CD8-positive, alpha-beta memory T cell (primary cell): ENCODE measurements at places on chromosomes 12 and 14. TPM values are rescaled to one million over a fixed set of nuclear protein-coding genes. Genes with fewer than 3 reads are reported as not detected.
A peak's percentile ranks its signal among the peaks of the same experiment; 100 is the strongest.

The NUDT4 gene
- total RNA-seq: 86.9 TPM

GRCh38 chr12:47152095-47152494, 72.3 kb upstream of the AMIGO2 start:
- no peak for DNase-seq

The NELL2 gene
- total RNA-seq: 67.0 TPM

- DNase-seq: peak; percentile 84
Observed at GRCh38 chr12:48183091-48183875, at the start of gene CCDC184. CCDC184 (plus strand) TSS chr12:48183644; CDS start chr12:48184123, 479 bp downstream.

DNA sequence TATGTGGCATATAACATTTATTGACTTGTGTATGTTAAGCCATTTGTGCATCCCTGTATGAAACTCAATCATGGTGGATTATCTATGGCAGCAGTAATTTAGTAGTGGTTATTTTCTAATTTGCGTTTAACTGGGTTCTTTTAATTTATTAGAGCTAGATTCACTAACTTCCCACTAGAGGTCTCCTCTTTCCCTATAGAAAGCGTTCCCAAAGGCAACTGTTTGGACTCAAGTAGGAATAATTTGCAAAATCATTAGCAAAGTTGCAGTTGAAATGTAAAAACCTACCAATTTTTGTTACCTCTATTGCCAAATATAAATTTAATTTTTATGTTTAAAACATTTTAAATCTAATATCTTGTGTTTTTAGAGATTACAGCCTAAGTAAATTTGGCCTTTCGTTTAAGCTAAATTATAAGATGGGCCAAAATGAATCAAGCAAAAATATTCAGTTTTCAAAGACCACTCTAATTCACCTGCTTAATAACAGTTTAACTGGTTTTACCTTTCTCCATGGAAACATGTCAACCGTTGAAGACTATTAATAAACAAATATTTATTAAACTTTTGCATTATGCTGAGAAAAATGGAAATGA, 6.0 kb downstream of the DMAC2L start:
- DNase-seq: no peak

- no peak for DNase-seq
Observed at GRCh38 chr12:106291342-106291741, 11.2 kb upstream of the TCP11L2 start.

DNA sequence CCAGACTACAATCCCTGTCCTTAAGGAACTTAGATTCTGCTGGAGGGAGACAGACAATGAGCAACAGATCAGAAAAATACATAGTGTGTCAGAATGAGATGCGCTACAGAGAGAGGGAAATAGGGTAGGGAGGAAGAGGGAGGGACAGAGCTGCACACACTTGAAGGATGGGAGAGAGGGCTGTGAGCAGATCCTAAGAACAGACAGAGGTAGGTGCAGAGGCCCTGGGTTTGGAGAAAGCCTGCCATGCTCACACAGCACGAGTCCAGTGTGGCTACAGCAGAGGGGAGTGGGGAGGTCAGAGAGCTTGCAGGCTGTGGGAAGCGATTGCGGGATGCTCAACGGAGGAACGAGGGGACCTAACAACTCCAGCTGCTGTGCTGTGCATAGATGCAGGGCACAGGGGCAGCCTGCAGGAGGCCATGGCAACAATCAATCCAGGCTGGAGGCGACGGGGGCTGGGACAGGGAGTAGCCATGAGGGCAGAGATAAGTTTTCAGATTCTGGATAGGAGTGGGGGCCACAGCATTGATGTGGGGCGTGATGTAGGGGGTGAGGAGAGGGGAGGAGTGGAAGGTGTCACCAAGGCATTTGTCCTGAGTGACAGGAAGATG, 20.7 kb downstream of the FAIM2 start:
- no peak for DNase-seq

- DNase-seq: no peak
Observed at GRCh38 chr12:31431721-31432240, 105.8 kb upstream of the SINHCAF start.
